ENCODE measurements at places on chromosomes 5 and 9.

- DNase-seq = no peak
Observed at GRCh38 chr9:95315108-95315746, 2.3 kb downstream of the FANCC start.

GRCh38 chr5:54401515-54401914 lies 54.0 kb upstream of the HSPB3 start:
- DNase-seq = no peak

GRCh38 chr5:110053824-110054223 lies 364.1 kb downstream of the MAN2A1 start:
- no peak for DNase-seq

DNA sequence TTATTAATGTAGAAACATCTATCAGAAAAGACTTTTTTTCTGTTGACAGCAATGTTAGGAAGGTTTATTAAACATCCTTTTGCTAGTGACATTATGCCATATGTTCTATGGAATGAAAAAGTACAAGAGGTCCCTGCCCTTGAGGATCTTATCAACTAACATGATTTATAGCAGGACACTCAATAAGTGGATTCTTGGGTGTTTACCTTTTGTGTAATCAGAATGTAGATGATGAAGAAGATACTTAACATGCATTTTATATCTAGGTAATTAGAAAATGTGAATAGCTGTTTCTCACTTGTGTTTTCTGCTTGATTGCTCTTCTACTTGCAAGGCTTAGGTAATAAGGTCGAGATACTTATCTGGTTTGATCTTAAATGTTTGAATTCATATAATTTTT lies 4.9 kb downstream of the HMGCR start:
- no peak for DNase-seq

DNA sequence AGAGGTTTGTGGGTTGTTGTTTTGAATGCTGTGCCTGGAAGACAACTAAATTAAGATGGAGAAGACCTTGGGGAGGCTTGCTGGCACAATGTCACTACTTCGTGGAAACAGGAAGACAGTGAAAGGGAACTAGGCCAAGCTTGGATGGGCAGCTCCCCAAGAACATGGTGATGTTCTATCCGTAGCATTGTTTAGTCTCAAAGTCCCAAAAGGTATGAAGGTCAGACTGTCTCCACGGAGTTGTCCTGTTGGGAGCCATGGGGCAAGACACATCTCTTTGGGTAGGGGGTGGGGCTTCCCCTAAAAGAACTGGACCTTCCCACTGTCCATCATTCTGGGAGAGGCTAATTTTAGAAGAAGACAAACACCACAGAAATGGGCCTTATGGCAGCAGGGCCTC lies 140.5 kb downstream of the ENTREP1 start:
- DNase-seq = no peak

DNA sequence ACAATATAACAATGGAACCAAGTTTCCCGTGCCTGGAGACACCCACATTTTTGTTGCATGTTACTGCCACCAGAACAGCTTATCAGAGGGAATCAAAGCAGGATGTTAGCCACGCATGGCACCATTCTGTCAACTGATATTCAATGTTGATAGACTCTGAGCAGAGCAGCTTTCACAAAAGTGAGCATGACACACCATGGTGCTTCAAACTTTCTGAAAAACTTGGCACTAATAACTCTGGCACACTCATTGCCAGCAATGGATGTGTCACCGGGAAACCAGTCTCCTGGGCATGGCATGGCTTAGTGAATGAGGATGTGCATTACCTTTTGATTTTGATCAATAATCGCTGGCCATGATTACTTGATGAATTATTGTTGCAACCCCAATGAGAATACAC lies 19.7 kb downstream of the NIPSNAP3B start:
- no peak for DNase-seq

- DNase-seq = peak; percentile 48
Observed at GRCh38 chr9:97237951-97238889, 69.2 kb upstream of the CCDC180 start.

- no peak for DNase-seq
Observed at GRCh38 chr9:35229066-35229778, 67.4 kb downstream of the UNC13B start.

DNA sequence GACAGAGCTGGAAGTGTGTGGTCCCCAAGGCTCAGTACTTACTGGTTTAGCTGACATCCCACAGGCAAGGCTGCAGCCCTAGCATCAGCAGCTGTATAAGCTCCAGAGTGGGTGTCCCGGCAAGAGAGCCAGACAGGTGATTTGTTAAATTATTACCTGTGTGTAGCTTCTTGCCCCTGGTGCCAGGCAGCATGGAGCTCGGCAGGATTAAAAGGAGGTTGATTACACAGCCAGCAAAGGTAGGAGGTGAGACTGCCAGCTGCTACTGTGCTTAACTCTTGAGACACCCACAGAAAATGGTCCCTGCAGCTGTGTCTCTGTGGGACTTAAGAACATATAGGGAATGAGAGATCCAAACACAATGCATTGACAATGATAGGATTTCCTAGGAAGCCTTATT lies 54.2 kb downstream of the ARHGAP26 start:
- no peak for DNase-seq

Data from stimulated activated CD8-positive, alpha-beta memory T cell treated with anti-CD3 and anti-CD28 coated beads, Interleukin-15, amount 100 ng/mL, for 4 hours (primary cell).